ENCODE measurements at places on chromosomes 7 and 10. TPM values are rescaled to one million over a fixed set of nuclear protein-coding genes. Genes with fewer than 3 reads are reported as not detected.

The TYW1 gene
- 12.8 TPM for total RNA-seq

The ARID5B gene
- 12.9 TPM for total RNA-seq

The HOXA5 gene
- not detected for total RNA-seq

DNA sequence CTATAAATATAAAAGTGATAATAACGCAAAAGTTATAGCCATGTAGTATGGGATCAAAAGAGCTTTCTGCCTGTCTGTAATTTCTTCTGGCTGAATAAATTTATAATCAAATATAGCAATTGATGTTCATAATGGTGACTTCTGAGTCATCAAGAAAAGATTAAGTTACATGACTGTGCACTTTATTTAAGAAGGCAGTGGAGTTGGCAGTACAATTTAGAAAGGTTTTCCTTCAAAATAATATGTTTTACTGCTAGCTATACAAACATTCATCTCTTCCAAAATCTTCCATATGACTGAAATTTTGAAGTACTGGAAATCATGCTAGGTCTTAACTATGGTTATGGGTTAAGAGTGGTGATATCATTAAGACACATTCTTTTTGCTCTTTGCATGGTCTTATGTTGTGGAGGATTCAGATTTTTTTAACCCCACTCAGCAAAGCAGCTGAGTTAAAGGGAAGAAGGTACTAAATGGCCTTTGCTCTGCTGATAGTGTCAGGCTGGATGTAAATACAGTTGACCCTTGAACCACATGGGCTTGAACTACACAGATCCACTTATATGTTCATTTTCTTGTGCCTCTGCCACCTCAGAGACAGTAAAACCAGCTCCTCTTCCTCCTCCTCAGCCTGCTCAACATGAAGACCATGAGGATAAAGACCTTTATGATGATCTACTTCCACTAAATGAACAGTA, 323.6 kb downstream of the BBS9 start:
- DNase-seq: no peak

DNA sequence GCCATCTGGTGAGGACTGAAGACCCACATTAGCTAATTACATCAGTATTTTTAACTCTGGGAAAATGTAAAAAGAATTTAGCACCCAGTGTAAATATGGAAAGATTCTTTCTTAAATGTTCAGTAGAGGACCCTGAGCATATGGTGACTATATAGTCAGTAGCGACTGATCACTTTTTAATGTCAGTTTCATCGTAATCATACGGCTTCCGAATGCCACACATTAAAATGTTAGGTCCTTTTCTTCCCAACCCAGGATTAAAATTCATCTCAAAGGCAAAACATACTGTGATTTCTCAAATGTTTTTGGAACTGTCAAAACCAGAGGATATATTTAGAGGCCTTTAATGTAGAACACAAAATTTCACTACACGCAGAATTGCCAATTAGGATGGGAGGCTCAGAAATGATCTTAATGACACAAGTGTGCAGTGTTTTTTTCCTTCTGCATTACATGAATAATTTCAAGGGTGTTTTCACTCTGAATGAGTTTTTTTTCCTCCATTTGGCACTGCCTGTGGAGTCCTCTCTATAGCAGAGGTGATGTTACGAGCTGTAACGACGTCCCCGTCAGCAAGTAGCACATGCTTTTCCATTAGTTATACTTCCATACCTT, 382.7 kb downstream of the PAXIP1 start:
- no peak for DNase-seq

GRCh38 chr7:19030281-19030680, 87.2 kb downstream of the TWIST1 start:
- no peak for DNase-seq

DNA sequence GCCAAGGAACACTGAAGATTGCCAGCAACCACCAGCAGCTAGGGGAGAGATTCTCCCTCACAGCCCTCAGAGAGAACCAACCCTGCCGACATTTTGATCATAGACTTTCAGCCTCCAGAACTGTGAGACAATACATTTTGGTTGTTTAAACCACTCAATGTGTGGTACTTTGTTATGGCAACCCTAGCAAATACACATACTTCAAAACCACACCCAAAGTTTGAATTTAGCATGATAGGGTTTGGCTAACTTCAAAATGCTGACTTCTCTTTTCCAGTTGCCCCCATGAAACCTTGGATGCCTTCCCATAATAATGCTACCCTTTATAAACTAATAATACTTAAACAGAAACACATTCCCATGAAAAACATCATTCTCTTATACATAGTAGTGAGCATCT, 149.8 kb downstream of the DGKI start:
- no peak for DNase-seq

DNA sequence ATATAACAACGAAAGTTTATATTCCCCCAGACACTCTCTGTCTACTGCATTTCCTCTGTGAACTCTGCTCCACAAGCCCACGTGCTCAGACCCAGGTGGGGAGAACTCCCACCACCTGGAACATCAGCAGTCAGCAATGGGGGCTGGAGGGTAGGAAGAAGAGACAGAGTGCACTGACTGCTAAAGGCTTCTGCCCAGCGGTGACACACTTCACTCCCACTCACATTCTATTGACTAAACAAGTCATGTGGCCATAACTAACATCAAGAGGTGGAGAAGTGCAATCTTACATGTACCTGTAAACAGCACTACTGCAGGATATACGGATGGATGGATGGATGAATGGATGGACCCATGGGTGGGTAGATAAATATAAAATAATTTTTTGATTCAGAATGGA, 122.2 kb downstream of the MPP7 start:
- DNase-seq: no peak

- no peak for DNase-seq
Observed at GRCh38 chr10:11338160-11338844, 273.1 kb downstream of the USP6NL start.

DNA sequence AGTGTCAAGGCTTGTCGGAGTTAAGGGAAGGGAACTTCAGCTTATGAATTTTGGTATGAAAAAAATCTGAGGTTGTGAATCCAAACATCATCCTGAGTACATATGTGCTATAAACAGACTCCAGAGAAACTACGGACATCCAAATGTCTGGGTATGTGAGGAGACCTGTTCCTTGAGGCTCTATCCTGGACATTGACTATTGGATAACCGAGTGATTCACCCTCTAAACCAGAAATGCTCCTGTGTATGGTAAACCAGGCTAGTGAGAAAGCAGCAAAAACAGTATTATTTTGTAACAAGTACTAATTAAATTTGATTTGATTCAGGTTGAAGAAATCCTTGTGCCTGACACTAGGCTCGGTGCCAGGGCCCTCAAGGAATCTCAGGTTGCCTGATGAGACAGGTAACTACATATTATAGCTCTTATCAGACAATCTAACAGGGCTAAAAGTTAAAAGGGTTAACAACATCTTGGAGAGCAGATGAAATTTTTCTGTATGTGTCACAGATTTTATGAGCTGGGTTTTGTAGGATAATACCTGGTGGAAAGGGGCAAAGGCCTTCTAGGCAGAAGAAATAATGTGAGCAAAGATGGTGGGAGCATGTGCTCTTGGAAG, 10.4 kb upstream of the STOX1 start:
- DNase-seq: no peak

- DNase-seq: no peak
Observed at GRCh38 chr7:150425670-150426069, 24.8 kb upstream of the GIMAP8 start.

The ANKRD30A gene
- not detected for total RNA-seq

GRCh38 chr10:62627983-62628382, 176.5 kb upstream of the ADO start:
- no peak for DNase-seq

DNA sequence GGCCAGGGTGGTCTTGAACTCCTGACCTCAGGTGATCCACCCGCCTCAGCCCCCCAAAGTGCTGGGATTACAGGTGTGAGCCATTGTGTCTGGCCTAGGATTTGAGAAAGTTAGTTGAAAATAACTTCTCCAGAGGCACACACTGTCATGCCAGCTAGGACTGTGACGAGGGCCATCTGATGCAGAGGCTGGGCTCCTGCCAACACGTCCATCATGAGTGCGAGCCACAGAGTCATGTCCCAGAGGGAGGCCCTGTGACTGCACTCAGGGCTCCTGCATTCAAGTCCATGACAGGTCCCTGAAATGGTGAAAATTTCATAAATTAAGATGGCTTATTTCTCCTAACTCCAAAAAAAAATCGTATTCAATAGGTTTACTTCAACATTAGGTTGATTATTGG, 17.1 kb downstream of the C10orf120 start:
- peak; percentile 64 for DNase-seq

DNA sequence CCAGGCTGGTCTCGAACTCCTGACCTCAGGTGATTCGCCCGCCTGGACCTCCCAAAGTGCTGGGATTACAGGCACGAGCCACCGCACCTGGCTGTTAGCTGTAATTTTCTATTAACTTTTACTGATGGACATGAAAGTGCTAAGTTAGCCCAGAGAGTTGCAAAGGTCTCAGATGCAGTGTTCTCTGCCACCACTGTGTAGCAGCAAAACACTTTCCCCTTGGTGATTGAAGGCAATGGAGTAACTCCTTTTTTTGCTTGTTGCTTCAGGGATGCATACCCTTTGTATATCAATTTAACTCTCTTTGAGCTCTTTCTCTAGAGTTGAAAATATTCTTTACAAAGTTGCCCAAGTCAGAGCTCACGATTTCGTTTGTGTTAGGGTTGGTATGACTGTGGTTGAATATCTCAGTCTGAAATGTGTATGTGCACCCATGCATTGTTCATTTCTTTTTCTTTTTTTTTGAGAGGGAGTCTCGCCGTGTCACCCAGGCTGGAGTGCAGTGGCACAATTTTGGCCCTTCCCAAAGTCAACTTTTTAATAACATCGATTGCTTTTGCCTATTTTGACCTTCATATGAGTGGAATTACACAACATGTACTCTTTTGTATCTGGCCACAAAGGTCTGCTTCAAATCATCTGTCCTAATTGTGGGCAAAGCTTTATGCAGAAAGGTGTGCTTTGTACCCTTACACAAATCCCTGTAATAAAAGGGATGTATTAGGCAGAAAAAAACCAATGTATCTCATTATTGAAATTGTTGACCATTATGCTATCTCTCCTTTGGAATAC, 52.6 kb downstream of the GTF2I start:
- no peak for DNase-seq

- DNase-seq: no peak
Observed at GRCh38 chr10:124239696-124240095, 146.3 kb upstream of the CHST15 start.

Measured in left ventricle myocardium superior (tissue), 1 donor.